ENCODE measurements at places on chromosomes 1 and 21.

DNA sequence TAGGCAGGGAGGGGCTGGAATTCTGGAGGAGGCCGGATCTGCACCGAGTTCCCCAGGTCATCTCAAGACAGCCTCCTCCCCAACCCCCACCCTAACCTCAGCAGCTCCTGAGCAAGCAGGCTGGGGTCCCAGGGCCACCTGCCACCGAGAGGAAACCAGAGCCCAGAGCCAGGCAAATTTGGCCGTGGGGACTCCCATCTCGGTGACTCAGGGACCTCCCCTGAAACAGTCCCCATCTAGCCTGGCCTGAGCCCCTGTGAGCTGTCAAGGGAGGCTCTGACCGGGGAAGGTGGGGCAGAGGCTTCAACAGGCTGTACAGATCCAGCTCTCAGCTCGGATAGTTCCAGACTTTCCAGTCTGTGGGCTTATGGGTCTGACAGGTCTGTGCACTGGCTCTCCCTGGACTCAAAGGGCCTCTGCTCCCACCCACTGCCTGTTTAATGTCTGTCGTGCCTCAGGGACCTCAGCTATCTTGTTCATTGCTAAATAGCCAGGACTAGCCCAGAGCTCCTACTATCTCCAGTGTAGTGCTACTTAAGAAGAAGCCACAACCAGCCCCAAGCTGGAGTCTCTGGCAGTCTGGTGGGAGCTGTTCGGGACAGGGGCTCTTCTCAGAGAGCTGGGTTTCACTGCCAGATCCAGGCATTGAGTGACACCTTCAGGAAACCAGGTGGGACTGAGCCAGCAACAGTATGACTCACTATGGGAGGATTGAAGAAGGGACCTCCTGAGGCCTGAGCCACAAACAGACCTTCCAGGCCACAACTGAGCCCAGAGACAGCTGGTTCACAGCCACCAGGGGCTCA, 25.6 kb downstream of the MATN1 start:
- no peak for DNase-seq

DNA sequence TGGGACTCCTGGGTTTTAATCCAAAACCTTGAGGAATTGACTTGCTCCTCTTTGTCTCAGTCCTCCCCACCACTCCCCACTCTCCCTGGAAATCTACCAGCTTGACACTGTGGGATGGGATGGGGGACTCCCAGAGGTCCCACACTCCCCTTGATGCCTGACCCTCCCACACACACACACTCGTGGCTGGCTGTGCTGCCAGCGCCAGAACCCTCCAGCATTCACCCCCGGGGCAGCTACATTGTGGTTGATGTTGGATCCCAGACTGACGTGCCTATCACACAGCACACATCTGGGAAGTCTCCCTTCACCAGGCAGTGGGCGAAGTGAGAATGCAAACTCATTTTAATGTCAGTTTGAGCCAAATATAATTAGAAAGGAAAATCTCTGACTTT, 10.0 kb downstream of the KIRREL1 start:
- DNase-seq, result no peak

- no peak for DNase-seq
Observed at GRCh38 chr1:91699339-91699974, 186.5 kb downstream of the TGFBR3 start.

GRCh38 chr21:44443291-44443890, 11.9 kb upstream of the LRRC3 start:
- no peak for DNase-seq

DNA sequence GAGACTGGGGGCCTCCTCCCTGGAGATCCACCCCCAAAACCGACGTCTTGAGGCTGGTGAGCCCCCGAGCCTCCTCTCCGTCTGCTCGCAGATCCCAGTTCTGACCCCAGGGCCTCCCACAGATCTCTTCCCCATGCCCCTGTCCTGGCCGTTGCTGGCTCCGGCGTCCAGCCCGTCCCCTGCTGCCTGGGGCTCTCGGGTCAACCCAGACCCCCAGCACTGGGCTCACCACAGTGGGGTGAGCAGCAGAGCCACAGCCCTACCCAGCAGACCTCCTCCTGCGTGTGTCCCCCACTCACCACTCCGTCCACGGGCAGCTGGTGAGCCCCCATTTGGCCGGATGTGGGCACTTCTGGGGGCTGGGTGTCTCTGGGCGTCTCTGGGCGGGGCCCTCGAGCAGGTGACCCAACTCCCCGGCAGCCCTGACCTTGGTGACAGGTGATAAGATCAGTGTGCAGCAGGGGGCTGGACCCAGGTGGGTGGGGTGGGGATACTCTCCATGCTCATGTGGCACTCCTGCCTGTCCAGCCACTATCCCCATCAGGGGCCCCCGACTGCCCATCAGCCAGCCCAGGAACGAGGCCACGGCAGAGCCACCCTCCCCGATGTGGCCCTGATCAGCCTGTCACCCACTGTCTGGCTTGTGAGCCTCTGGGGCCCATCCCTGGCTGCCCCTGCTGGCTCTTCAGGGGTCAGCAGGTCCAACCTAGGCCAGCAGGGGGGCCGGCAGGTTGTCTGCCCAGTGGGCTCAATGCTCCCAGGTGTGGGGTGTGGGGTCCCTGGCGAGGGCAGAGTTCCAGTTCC, 709 bp downstream of the TNFRSF14 start:
- DNase-seq, result no peak

DNA sequence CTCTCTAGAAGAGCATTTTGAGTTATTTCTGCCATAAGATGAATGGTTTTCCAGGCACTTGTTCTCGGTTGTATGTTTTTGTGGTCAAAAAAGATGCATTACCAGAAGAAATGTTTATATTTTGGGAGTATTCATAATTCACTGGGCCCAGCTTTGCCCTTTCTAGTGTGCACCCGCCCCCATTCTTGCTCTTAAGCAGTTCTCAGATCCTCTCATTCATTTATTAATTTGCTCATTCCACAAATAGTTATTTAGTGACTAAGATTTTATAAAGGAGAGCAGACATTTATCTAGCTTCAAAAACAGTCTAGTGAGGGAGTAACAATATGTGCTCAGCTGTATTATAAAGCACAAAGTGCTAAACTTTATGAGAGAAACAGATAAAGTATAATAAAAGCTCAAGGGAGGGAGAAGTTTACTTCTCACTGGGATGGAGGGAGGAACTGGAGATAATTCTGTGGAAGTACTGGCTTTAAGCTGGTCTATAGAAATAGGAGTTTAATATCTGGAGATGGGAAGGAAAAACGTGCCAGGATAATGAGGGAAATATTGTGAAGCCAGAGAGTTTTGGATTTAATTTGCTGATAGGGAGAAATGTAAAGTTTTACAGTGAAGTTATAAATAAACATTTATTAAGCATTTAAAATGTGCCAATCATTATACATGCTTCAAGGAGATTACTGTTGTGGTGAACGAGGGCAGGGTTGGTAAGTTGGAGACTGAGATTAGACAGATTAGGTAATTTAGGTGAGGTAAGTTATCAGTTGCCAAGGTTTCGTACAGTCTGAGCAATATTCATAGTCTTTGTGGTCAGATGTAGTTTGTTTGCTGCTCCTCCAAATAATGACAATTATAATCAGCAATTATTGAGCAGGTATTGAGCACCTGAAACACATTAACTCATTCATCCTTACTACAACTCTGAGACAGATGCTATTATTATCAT, 9.1 kb upstream of the MACF1 start:
- DNase-seq, result no peak

GRCh38 chr1:15696956-15697521, 12.9 kb downstream of the PLEKHM2 start:
- no peak for DNase-seq

DNA sequence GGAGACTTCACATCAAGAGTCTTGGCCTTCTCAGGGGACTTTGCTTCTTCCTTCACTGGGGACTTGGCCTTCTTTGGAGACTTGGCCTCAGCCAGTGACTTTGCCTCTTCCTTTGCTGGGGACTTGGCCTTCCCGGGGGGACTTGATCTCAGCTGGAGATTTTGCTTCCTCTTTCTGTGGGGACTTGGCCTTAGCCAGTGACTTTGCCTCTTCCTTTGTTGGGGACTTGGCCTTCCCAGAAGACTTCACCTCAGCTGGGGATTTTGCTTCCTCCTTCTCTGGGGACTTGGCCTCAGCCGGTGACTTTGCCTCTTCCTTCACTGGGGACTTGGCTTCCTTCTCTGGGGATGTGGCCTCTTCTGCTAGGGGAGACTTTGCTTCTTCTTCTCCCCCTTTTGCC, 13.5 kb upstream of the CD2 start:
- no peak for DNase-seq

- DNase-seq, result no peak
Observed at GRCh38 chr1:12697397-12697796, 18.5 kb upstream of the AADACL3 start.

DNA sequence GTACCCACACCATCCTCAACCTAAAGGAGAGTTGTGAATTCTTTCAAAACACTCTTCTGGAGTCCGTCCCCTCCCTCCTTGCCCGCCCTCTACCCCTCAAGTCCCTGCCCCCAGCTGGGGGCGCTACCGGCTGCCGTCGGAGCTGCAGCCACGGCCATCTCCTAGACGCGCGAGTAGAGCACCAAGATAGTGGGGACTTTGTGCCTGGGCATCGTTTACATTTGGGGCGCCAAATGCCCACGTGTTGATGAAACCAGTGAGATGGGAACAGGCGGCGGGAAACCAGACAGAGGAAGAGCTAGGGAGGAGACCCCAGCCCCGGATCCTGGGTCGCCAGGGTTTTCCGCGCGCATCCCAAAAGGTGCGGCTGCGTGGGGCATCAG, 638 bp upstream of the OLIG2 start:
- no peak for DNase-seq
